ENCODE measurements at places on chromosomes 1 and 21.

GRCh38 chr1:99228153-99228552 is 36.1 kb upstream of the PLPPR4 start:
- DNase-seq = no peak

- peak; percentile 58 for DNase-seq
These were observed 144.9 kb downstream of the CD247 start for GRCh38 chr1:167373398-167373797.

DNA sequence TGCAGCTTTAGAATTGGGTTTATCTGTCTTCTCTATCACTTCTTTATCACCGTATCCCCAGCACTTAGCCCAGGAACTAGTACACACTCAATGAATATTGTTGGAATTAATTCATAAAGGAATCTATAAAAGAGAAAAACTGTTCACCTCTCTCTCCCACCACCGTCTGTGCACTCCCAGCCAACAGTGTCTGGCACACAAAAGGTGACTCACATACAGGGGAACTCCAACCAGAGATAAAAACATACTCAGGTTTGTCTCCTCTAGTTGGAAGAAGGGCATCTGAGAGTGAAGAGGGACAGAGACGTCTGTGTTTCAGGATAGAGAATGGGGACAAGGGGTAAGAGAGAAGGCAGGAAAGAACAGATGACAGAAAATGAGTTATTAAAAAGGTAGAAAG is 10.0 kb downstream of the ITLN1 start:
- DNase-seq = no peak

GRCh38 chr1:14027099-14027498 is 327.1 kb downstream of the PRDM2 start:
- no peak for DNase-seq

- no peak for DNase-seq
These were observed 331.8 kb downstream of the NEGR1 start for GRCh38 chr1:71950579-71950978.

GRCh38 chr1:14222086-14222485 is 376.4 kb upstream of the KAZN start:
- no peak for DNase-seq

DNA sequence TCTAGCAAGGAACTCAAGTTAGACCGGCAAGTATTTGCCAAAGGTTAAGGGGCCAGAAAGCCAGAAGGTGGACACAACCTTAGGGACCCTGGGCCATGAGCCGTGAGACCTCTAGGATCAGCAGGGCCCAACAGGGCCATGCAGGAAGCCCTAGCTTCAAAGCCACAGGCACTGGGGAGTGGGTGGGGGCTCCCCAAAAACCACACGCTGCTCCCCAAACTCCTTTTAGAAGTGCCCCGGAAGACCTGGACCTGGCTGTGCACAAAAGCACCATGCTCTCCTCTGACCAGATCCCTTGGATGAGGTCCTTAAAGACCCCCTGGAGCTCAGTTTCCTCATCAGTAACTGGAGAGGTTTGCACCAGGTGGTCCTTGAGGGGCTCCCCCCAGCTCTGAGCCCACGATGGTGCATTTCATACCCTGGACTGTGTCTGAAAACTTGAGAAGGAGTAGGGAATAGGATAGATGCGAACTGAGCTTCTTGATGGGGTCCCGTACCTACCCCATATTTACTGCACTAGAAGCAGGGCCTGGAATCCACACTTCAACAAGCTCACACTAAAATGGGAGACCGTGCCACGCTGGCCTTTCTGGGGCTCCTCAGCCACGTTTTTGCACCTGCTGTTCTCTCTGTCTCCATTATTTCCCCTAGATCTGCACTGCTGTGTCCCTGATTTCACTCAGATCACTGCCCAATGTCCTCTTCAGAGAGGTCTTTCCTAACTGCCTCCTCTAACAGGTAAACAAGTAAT is 40.6 kb upstream of the LBR start:
- DNase-seq = no peak

GRCh38 chr1:226624526-226624925 is 76.0 kb downstream of the STUM start:
- DNase-seq = no peak

DNA sequence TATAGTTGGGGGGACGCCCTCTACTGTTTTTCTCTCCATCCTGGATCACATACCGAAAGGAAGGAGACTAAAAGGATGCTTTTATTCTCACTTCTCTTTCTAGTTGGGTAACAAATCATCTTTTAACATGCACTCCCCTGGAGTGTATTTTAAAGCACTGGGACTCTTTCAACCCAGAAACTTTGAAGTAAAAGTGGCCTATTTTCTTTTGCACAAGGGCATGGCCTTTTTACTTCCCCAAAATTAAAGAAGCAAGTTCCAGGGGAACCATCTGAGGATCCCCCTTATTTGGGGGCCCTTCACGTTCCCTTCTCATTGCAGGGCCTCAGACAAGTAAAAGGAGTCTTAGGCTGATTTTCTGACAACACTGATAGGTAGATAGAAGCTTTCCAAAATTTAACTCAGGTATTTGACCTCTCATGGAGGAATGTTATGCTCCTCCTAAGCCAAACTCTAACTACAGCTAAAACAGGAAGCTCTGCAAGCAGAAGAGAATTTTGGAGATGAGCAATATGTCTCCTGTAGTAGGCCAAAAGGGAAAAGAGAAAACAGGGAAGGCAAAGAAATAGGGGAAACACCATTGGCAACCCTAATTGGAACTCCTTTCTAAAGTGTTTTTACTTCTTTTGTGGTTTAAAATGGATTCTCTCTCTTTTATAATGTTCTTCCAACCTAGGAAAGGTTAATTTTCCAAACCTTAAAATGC is 8.9 kb upstream of the CD46 start:
- no peak for DNase-seq

DNA sequence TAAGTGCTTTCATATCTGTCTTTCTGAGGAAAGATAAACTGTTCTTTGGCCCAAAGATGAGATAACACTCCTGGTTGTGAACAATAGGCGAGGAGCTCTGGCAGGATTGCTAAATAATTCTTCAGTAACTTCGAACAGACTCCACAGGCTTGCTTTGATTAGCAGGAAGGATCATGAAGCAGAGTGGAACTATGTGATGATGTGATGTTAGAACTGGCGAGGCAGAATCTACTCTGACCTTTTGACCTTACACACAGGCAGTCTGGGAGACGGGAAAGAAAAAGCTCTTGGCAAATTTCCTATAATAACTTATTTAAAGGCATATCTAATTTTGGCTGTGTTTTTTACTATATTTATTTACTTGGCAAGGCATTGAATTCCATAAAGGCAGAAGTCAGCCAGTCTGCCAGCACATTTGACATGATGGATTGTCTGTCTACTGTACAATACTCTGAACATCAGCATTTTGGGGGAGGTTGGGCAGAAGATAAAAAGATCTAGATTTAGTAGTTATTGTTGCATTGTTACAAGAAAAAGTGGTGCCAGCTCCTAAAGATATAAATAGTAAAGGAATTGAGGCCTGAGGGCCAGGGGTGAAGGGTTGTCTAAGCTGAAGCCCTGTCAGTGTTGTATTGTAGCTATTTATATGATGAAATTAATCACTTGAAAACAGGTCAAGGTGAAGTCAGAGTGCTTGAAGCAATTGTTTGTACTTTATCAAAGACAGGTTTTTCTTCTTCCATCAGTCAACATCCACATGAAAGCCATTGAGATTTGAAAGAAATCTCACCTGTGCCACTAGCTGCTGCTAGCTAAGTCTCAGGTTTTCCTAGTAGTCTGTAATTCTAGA is 708.8 kb downstream of the LTN1 start:
- DNase-seq = no peak

GRCh38 chr1:44472620-44473525 is 67.8 kb downstream of the RNF220 start:
- peak; percentile 21 for DNase-seq

GRCh38 chr1:228150120-228150460 is 360 bp downstream of the GJC2 start:
- no peak for DNase-seq

DNA sequence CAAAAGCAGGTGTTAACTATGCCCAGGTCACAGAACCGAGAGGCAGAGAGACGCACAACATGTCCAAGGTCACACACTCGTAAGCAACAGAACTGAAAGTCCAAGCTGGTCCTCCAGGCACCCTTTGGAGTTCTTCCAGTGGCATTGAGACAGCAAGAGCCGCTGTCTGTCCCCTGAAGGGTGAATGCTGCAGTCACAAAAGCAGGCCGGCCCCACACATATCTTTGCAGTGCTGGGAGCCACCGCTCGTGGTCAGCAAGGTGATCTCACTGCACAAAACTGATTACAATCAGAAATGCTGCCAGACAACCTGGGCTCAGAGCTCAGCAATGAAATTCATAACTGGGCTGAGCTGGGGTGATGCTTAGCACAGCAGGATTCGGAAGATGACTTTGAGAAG is 47.4 kb upstream of the RAB4A start:
- DNase-seq = no peak

GRCh38 chr1:115531631-115532264 is 110.0 kb upstream of the VANGL1 start:
- DNase-seq = no peak

GRCh38 chr1:204780630-204781029 is 90.0 kb upstream of the NFASC start:
- DNase-seq = no peak

DNA sequence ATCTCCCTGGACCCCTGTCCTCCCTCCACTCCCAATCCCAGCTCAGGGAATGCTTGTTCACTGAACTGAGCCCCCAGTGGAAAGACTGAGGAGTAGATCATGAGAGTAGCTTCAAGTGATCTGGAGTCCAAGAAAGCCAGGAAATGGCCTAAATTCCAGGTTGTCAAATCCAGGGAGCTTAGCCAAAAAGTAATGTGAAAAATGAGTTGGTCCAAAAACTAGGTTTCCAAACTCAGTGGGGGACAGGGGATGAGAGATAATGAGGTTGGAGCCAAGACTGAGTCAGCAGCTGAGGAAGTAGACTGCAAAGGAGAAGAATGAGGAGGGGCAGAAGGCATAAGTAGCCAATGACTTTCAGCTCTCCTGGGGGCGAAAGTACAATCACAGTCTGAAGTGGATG is 284.1 kb upstream of the BEND5 start:
- no peak for DNase-seq

GRCh38 chr21:46650476-46651098 is 15.1 kb downstream of the PRMT2 start:
- no peak for DNase-seq

GRCh38 chr1:40717065-40717464 is 25.6 kb downstream of the NFYC start:
- DNase-seq = no peak

- DNase-seq = no peak
These were observed 31.3 kb downstream of the CNIH3 start for GRCh38 chr1:224647449-224647848.

DNA sequence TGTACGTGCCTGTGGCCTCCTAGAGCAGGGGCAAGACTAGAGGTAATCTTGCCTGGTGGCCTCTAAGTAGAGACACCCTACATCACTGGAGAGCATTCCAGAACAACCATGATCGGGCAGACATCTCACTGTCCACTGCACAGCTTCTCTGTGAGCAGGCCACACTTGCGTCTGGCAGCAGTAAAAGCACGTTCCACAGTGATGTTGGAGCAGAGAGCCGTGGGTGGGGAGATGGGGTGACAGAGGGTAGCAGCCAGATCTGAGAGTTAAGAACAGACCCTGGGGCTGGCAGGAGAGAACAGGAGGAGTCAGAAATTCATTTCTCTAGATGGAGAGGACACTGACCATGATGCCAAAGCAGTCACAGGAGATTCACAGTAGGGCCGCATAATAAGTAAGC is 293.0 kb downstream of the HHAT start:
- no peak for DNase-seq

GRCh38 chr1:84583648-84584047 is 9.4 kb upstream of the CTBS start:
- DNase-seq = no peak

DNA sequence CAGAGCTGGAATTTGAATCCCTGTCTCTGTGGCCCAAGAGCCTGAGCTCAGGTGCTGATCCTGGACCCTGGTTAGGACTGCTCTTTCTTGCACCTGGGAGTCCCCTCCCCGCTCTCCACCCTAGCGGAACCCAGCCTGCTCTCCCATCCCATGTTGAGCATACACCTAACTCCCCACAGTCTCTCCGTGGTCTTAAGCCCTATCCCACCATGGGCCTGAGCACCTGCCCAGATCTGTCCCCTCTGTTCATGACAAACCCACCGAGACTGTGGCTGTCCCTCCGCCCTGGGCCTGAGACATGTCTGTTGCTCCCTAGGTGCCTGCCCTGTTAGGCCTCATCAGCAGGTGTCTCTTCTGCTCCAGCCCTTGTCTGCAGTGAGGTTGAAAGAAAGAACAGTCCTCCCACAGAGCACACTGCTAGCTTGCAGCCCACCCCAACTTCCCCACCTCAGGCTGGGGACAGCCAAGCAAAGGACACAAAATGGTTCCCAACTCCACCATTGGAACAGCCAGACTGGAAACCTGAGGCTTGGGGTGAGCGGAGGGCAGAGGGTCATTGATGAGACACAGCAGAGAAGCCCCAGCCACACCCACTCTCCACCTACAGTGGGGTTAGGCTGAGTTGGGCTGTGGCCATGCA is 118.5 kb downstream of the MATN1 start:
- DNase-seq = no peak

DNA sequence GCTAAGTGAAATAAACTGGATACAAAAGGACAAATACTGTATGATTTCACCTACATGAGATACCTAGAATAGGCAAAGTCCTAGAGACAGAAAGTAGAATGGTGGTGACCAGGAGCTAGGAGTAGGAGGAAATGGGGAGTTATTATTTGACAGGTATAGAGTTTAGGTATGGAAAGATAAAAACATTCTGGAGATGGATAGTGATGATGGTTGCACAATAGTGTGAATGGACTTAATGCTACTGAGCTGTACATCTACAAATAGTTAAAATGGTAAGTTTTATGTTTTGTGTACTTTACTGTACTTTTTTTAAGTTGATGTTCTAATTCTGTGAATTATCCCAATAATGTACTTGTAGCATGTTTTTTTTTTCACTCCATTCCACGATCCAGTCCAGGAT is 59.5 kb upstream of the RALGPS2 start:
- DNase-seq = no peak

- DNase-seq = no peak
These were observed 10.6 kb downstream of the ACTL8 start for GRCh38 chr1:17765444-17766411.

DNA sequence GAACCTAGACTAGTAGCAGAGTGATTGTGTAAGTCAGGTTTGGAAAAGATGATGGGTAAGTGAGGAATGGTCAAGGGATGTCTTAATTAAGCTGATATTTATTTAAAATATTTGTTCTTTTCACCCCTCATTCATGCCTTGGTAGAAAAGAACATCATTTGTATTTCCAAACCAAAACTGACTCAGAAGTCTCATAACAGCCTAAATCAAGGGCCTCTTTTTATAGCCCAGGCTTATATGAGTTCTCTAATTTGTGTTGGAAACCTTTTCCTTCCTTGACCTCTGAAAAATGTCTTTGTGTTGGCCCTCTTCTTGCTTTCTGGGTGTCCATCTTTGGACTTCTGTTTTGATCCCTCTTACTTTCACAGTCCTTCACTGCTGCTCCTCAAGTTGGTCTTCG is 1428.2 kb downstream of the MRPL39 start:
- no peak for DNase-seq

DNA sequence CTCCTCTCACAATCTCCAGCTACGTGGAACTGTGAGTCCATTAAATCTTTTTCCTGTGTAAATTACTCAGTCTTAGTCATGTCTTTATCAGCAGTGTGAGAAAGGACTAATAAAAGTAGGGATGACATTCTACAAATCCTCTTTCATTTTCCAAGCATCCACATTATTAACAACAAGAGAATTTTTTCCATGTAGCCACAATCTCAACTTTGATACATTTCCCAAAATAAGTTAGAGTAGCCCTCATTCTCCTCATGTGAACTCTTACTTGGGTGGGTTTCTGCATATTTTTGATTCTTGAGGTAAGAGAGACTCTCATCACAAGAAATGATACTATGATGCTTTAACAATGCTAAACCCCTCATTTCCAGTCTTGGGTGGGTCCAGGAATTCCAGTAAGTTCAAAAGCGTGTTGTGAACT is 52.8 kb downstream of the TNFSF18 start:
- no peak for DNase-seq
